Activated CD4-positive, alpha-beta memory T cell treated with anti-CD3 and anti-CD28 coated beads, Interleukin-2, amount 10 ng/mL, durations not matched to agents 7 days and 5 days (primary cell): ENCODE measurements at places on chromosomes 12 and 14. TPM values are rescaled to one million over a fixed set of nuclear protein-coding genes. Genes with fewer than 3 reads are reported as not detected.
A peak's percentile ranks its signal among the peaks of the same experiment; 100 is the strongest.

- no peak for DNase-seq
Measured at GRCh38 chr12:121823101-121823726, 19.4 kb downstream of the SETD1B start.

CPNE6 gene
- not detected for total RNA-seq

DNA sequence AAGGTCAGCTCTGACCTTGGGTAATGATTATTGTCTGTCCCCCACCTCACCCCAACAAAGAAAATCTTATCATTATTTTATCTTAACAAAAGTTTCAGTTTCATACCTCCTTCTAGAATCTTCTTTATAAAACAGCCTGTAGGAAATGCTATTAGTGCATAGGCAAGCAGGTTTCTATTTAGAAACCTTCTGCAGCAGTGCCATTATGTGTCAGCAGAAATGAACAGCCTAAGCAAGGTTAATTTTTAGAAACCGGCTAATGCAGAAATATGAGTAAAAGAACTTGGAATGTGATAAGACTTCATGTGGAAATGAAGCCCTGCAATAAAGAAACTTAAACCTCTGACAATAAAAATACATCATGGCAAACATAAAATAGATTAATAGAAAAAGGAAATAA is 814.4 kb downstream of the FSCB start:
- no peak for DNase-seq

RNASE3 gene
- total RNA-seq, result not detected

DNA sequence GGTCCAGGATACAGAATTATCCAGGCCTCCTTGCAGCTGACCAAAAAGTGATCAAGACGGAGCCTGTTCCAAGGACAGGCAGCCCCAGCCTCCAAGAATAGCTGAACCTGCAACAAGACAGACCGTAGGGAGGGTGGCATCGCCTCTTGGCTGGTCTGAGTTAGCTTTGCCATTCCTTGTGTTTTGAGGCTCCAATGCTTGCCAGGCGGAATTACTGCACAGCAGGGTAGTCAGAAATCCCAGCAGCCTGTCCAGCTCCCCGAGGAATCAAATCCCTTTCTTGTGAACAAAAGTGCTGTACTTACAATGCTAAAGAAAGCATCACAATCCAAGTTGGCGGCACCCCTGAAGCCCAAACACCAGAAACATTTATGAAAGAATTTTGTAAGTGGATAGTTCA is 246.9 kb downstream of the TMEM132C start:
- no peak for DNase-seq

DNA sequence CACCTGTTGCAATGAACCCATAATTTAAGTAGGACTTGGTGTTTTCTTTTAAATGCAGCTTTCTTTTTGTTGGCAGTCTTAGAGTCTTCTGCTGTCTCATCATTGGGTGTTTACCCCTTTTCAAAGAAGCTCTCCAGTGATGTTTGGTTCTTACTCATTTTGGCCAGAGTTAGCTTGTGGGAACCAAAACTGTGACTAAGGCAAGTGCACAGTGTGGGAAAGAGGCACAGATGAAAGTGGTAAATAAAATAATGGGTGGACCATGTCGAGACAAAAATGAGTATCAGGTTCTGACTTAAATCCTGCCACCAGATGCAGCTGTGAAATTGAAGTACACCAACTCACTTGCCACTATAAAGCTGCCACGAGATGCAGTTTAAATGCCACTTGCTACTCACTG is 615.4 kb upstream of the MIS18BP1 start:
- no peak for DNase-seq

RNFT2 gene
- 9.0 TPM for total RNA-seq

CAPZA3 gene
- not detected for total RNA-seq

YEATS4 gene
- 43.0 TPM for total RNA-seq

DNA sequence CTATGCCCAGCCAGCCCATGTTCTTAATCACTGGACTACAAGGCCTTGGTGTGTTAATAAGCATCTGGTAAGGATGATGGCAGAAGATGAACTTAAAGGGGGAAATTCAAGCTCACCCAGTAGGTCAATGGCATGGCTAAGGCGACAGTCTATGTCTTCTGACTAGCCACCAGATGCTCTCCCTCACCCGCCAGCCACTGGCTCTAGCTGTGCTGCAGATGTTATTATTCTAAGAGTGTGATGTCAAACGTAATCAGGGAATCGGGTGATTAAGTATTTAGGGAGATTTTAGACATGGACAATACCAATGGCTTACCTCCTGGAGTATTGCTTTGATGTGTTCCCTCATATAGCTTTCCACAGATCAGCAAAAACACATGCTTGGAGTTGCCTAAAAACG is 39.2 kb upstream of the MAX start:
- DNase-seq, result no peak

DNA sequence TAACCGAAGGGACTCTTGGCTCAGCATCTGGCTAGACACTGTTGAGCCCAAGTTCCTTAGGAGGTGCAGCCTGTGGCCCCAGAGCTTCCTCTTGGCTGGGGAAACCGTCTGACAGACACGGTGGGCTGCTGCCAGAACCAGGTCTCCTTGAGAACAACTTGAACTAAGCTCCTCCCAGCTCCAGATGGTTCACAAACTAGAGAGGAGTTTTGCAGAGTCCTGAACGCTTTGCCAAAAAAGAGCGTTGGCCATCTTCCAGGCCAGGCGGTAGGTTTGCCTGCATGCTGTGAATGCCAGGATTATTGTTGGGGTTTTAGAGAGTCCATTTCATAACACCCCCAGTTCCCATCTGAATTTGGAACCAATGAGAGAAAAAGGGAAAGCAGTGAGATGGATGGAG is 399.8 kb downstream of the RGS6 start:
- DNase-seq, result no peak

SYNE3 gene
- 89.5 TPM for total RNA-seq

C12orf54 gene
- not detected for total RNA-seq

PLEKHH1 gene
- 0.53 TPM for total RNA-seq

DNA sequence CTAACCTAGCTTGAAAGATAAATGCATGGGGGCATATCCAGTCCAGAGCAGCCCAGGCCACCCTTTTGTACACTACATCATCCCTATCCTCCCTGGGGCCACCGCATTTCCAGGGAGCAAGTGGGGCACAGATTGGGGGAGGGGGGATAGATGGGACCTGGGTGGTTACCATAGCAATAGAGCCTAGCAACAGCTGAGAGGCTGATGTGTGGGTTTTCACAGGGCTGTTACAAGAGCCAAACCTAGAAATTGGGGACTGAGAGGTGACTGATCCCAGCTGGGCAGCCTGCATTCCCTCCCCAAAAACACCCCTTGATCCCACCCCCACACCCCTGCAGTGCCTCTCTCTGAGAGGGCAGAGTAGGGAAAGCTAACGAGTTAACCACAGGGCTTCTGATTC is 3.7 kb upstream of the ZNF384 start:
- DNase-seq, result no peak

- peak; percentile 63 for DNase-seq
Measured at GRCh38 chr14:64704143-64704742, at the start of gene PLEKHG3. Gene PLEKHG3 (plus strand): TSS chr14:64704424. CDS start chr14:64727632, 23,208 bp downstream.

GRCh38 chr12:125568306-125568705 is 503.1 kb downstream of the AACS start:
- no peak for DNase-seq

EIF2S3B gene
- 1.6 TPM for total RNA-seq

NFE2 gene
- not detected for total RNA-seq

- no peak for DNase-seq
Measured at GRCh38 chr12:11630046-11630706, 19.3 kb upstream of the ETV6 start.

CISTR gene
- not detected for total RNA-seq

DNA sequence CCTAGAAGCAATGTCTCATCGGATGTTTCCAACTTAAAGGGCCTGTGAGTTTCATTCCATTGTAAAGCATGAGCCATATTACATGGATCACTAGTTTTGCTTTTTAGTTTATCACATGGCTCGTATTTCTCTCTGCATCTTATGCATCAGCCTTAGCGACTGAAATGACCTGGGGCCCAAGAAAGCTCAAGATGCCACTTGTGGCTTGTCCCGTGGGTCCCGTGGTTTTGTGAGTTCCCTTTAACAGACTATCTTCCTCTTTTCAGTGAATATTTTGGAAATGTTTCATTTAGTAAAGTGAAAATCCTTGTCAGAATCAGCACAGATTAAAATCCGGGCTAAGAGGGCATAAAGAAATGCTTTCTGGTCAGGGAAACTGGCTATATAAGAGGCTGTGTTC is 86.2 kb upstream of the PPM1H start:
- no peak for DNase-seq

DNA sequence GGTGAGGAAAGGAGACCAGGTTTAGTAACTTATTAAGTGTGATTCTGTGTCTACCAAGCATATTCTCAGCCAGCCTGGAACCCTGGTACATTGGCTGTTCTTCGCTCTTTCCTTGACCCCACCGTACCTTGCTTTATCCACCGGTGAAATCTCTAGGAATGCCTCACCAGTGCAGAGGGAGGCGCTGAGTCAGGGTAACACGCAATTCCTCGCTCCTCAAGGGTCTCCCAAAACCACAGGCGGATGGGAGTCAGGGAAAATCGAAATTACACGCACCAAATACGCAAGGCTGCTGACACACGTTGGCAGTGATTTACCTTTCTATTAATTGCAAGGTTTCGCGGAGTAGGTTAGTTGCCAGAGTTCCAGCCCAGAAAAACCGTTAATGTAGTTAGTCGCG is 845 bp downstream of the L3HYPDH start:
- DNase-seq, result no peak

GRCh38 chr14:80393766-80394165 is 182.5 kb upstream of the DIO2 start:
- DNase-seq, result no peak

DNA sequence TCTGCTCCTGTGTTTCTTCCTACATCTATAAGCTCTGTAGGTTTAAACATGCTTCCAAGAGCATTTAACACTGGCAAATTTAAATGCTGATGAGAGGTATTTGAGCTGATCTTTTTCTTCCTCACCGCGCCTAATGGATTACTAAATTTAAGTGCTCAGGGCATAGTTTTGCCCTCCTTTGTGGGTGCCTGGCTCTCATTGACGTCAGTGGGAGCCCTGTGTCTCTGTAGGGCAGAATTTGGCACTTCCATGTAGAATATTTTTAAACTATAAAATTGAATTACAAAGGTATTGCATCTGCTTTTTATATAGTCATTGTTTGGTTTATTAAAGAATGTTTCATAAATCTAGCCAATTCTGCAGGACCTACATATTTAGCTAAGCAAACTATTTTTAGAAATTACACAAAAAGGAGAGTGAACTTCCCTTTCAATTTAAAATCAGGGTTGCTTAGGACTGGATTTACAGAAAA is 444.8 kb downstream of the AEBP2 start:
- DNase-seq, result no peak

RPGRIP1 gene
- total RNA-seq, result not detected

- DNase-seq, result peak; percentile 28
Measured at GRCh38 chr12:92502417-92503028, 200.3 kb upstream of the PLEKHG7 start.

KRT75 gene
- total RNA-seq, result not detected

- no peak for DNase-seq
Measured at GRCh38 chr12:41521872-41522379, 333.8 kb downstream of the PDZRN4 start.

GRCh38 chr12:26065451-26065850 is 59.4 kb downstream of the BHLHE41 start:
- DNase-seq, result no peak

GRCh38 chr12:49623142-49623904 is at the start of gene PRPF40B:
Gene PRPF40B (plus strand): TSS chr12:49623561. CDS start chr12:49623591, 30 bp downstream.
- peak; percentile 86 for DNase-seq

DNA sequence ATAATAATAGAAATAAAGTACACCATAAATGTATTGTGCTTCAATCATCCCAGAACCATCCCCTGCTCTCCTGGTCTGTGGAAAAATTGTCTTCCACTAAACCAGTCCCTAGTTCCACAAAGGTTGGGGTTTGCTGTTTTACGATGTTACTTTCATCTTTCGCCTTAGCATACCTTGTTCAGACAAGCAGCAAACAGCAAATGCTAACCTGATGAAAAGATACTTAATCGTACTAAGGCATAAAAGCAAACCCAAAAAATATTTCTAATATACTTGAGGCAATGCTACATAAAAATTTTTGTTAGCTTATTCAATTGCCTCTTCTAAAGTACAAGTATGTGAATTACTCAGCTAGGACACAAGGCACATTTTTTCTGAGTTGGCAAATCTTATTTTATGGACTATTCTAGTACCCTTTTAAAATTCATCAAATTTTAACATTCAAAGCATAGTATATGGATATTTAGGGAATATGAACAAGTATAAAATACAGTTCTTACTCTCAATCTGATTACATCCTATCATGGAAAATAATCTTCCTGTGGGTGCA is 97.1 kb upstream of the PLEKHG7 start:
- no peak for DNase-seq

DNA sequence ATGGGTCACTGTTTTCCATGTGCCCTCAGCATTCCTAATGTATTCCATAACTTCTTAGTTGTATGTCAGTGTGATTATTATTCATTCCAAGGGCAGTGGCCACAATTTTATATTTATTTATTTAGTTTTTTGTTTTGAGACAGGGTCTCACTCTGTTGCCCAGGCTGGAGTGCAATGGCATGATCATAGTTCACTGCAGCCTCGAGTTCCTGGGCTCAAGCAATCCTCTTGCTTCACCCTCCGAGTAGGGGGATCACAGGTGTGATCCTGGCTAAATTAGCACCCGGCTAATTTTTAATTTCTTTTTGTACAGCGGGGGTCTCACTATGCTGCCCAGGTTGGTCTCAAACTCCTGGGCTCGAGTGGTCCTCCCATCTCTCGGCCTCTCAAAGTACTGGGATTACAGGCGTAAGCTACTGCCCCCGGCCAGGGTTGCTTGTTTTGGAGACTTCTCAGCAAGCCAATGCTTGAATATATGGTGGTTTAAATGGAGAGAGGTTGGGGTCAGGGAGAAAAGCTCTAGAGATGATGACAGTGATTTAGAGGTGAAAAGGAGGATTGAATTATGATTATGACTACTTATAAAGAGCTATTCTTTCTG is 7.6 kb downstream of the GPRC5A start:
- no peak for DNase-seq

DNA sequence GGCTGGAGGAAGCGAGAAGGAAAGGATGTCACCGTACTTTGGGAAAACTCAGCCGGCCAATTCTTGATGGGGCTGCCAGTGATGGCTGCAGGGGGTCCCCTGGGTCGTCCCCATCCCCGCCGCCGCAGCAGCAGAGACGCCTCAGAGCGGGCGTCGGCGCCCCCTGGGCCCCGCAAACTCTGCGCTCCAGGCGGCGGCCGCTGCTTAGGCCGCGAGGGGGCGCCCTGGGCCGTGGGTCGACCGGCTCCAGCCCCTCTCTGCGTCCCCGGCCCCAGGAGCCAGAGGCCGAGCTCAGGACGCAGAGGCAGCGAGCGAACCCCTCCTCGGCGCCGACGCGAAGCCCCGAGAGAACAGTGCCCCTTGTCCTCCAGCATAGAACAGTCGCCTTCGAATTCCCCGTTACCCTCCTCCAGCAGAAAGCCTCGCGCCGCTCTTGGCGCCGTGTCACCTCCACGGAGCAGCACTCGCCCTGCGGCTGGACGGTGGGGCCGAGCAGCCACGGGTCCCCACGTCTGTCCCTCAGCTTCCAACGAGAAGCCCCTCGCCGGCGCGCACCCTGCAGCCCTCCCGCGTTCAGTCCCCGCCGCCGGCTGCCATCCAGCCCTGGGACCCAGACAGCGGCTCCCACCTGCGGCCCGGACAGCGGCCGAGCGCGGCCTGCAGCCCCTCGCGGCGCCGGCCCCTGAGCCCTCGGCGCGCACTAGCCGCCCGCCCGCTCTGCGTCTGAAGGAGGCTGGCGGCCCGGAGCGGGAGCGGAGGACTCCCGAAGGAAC is 106.6 kb downstream of the PRICKLE1 start:
- DNase-seq, result peak; percentile 46

CLEC7A gene
- not detected for total RNA-seq

- DNase-seq, result no peak
Measured at GRCh38 chr14:33408291-33408690, 469.6 kb downstream of the NPAS3 start.

- DNase-seq, result no peak
Measured at GRCh38 chr12:75407683-75408082, 16.8 kb downstream of the GLIPR1L2 start.
